ENCODE measurements at places on chromosomes 6 and 20. TPM values are rescaled to one million over a fixed set of nuclear protein-coding genes. Genes with fewer than 3 reads are reported as not detected.

Gene FOXS1
- 0.25 TPM for total RNA-seq

Gene PLAGL2
- 4.2 TPM for total RNA-seq

Gene CAPN11
- 8.6 TPM for total RNA-seq

Gene FAM120B
- total RNA-seq: 21.1 TPM

Gene ULBP3
- total RNA-seq: 5.3 TPM

All from bladder microvascular endothelial cell (primary cell).